ENCODE measurements at places on chromosomes 6 and 20.
A peak's percentile ranks its signal among the peaks of the same experiment; 100 is the strongest.

- DNase-seq, result peak; percentile 13
These were observed 48.8 kb downstream of the NT5E start for GRCh38 chr6:85498596-85499258.

GRCh38 chr6:119161438-119161837, 83.0 kb upstream of the FAM184A start:
- no peak for DNase-seq

- DNase-seq, result no peak
These were observed 72.7 kb upstream of the TCF21 start for GRCh38 chr6:133816171-133816570.

DNA sequence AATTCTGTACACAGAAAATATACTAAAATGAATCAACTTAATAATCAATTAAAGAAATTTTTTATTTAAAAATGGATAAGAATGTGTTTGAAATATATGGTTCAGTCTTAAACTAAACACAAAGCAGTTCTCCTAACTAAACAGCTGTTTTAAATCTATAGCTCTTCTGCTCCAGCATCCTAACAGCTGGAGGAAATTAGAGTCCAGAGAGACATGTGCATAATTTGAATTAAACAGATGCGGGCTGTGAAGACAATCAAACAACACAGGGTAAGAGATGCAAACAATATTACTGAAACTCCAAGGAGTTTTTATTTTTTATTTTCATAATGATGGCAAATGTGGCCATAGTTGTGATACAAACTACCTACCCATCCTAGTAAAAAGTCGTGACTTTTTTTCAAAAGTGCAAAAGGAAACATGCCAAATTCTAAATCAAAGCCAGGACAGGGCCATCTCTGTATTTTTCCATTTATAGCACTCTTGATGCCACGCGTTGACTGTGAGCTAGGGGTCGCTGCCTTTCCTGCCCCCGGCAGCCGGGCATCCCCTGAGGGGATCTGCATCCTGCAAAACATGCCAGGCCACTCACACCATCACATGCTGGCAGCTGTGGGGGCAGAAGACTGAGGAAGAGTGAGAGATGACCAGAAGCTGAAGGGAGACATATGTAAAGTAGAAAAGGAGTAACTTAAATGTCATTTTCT, 310.6 kb downstream of the PRKN start:
- peak; percentile 3 for DNase-seq

GRCh38 chr6:137780447-137781034, 86.5 kb upstream of the TNFAIP3 start:
- DNase-seq, result no peak

DNA sequence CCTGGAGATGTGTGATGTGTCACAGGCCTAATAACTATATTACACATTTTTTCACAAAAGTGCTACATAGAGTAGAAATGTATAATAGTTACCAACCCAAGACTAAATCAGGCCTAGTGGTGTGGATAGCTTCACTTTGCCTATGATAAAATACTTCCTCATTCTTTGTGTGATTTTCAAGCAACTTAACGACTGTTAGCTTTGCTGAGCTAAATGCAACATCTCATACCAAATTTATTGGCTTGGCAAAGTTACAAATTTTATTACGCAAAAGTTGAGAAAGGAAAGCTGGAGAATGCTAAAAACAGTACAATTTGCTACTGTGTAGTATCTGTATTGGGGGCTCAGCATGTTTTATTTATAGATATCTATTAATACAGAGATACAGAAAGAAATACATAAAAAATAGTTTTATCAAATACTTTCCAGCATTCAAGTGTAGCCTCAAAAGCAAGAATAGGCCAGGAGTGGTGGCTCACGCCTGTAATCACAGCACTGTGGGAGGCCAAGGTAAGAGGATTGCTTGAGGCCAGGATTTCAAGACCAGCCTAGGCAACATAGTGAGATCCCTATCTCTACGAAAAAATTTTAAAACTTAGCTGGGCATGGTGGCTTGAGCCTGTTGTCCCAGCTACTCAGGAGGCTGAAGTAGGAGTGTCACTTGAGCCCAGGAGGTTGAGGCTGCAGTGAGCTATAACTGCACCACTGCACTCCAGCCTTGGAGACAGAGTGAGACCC, 3.6 kb upstream of the EDN1 start:
- peak; percentile 95 for DNase-seq

DNA sequence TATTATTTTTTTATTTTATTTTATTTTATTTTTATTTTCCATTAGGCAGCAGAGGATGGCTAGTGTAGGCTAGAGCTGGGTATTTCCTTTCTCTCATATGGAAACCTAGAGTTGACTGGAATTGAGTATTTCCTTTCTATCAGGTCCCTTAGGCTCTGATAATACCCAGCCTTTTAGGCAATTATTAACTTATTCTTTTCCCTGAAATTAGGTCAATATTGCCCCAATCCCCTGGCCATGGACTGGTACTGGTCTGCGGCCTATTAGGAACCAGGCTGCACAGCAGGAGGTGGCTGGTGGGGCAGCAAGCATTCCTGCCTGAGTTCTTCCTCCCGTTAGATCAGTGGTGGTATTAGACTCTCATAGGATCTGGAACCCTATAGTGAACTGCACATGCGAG, 632.2 kb downstream of the TENT5A start:
- DNase-seq, result no peak

GRCh38 chr6:153947808-153948447, 91.1 kb upstream of the OPRM1 start:
- no peak for DNase-seq

- DNase-seq, result peak; percentile 48
These were observed at the start of gene ELOVL2 for GRCh38 chr6:11043961-11044711. Gene ELOVL2, minus strand, starts transcription at chr6:11044305. Its CDS starts 75 bp downstream, at chr6:11044230.

DNA sequence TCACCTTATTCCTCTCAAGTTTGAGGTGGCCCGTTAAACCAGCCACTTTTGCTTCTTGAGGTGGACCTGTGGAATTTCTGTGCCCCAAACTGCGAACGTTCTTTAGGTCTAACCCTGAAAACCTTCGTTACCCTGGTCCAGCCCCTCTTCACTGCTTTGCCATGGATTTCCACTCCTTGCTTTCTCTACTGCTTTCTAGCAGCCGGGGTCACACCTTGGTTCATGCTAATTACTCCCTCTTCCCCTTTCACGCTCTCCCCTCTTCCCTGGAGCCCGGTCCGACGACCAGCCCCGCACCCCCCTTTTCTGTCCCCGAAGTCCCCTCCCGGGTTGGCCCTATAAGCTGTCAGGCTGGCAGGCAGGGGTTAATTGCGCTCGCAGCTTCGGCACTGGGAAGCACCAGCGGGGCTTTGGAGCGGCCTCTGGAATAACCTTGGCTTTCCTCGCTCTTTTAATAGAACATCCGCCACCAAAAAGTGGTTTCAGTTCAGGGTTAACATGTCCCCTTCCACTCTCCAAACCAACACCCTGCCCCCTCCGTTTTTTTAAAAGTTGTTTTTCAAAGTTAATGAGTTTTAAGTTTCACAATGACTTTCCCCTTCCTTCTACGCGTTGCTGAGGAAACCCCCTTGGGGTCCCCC, 1.4 kb upstream of the HIVEP1 start:
- no peak for DNase-seq

- DNase-seq, result peak; percentile 64
These were observed 15.8 kb upstream of the RBPJL start for GRCh38 chr20:45290677-45291355.

DNA sequence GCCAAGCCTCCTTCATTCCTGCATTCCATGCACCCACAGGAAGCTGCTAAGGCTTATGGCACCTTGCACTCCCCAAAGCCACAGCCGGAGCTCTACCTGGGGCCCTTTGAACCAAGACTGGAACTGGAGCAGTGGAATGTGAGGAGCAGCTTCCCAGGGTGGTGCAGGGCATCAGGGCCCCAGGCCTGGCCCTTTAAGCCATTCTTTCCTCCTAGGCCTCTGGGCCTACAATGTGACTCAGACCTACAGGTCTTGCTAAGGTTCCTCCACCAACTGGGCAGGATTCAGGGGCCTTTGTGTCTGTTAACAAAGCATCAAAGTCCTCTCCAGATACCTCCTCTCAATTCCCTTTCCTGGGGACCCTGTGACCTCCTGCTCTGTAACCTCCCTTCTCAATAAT, 36.2 kb downstream of the SF3B5 start:
- no peak for DNase-seq

GRCh38 chr6:33297956-33298772, 578 bp downstream of the RGL2 start:
- peak; percentile 79 for DNase-seq

- DNase-seq, result no peak
These were observed 60.0 kb downstream of the GINS1 start for GRCh38 chr20:25467441-25467840.

- no peak for DNase-seq
These were observed 4.7 kb downstream of the HLA-B start for GRCh38 chr6:31352310-31352682.

DNA sequence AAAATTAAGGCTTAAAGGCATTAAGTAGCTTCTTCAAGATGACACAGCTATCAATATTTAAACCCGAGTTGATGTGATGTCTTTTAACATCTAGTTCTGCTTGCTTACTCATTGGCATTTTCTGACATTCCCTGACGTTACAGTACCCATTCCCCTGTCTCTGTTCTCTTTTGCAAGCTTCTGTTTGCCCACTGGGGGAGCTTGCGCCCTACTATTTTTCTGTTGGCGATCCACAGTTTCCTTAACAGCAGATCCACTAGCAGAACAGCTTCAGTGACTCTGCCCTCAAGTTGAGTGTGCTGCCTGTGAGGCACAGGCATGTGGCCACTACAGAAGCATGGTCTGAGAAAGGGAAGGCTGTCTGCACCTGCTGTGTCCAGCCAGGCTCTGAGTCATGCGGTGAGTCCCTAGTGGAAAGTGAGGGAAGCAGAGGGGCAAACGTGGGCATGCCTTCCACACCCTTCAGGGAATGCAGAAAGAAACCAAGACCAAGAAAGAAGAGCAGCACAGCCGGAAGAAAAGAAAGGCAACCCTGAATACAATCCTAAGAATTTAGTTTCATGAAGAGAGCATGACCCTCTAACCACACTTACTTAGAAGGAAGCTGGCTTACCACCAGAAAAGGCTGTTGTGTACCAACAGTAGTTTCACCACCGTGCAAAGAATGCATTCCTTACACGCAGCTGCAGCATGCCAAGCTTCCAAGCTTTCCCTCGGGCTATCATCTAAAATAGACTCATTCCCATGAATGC, 97.7 kb upstream of the VGLL2 start:
- DNase-seq, result no peak

DNA sequence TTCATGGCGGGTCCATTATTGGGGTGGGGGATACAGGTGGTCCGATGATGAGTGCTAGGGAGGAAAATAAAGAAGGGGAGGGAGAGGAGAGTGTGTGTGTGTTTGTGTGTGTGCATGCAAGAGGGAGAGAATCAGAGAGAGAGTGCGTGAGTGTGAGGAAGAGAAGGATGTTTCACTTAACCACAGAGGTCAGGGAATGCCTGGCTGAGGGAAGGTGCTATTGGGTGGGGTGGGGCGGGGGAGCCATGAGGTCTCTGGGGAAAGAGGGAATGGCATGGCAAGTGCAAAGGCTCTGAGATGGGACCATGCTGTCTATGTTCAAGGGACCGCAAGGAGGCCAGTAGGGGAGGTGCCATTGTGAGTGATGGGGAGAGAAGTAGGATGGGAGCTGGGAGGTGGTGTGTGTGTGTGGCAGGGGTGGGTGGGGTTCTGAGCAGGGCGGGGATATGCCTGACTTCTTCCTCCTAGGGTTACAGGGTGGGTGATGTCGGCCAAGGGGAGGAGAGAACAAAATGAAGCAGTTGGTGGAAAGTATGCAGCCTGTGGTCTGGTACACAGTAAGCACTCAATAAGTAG, 23.0 kb downstream of the CEBPB start:
- no peak for DNase-seq

DNA sequence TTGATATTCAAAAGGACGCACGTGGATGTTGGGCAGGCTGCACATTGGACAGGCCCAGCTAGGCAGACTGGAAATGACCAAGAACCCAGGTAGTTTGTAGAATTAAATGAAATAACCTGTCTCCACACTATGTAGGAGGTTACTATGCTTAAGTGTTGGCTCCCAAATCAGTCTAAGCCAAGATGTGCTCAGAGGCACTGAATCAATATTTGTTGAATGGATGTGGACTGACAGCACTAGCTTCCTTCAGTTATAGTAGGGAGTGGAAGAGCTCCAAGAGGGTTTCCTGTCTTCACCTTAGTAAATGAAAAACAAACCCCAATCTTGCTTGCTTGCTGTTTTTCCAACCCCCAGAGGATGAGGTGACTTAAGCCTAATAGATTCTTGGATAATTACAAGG, 180.5 kb downstream of the JARID2 start:
- no peak for DNase-seq

GRCh38 chr6:155253337-155253736, 10.5 kb upstream of the CLDN20 start:
- no peak for DNase-seq

- no peak for DNase-seq
These were observed 15.6 kb downstream of the FAM83D start for GRCh38 chr20:38941726-38942389.

DNA sequence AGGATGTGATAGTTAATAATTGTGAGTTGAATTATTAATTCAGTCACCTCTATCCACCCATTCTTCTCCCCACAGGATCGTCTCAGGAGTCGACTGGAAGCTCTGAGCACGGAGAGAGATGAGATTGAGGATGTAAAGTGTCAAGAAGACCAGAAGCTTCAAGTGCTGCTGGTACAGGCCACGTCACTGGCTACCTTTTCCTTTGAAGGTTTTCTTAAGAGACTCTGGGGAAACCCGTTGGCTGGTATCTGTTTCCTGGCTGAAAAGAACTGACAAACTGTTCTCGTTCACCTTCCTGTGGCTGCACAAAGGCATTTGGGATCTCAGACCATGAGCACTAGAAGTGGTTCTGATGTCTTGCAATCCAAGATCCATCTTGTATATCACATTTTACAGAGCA, 3.8 kb downstream of the TRIM15 start:
- DNase-seq, result no peak

DNA sequence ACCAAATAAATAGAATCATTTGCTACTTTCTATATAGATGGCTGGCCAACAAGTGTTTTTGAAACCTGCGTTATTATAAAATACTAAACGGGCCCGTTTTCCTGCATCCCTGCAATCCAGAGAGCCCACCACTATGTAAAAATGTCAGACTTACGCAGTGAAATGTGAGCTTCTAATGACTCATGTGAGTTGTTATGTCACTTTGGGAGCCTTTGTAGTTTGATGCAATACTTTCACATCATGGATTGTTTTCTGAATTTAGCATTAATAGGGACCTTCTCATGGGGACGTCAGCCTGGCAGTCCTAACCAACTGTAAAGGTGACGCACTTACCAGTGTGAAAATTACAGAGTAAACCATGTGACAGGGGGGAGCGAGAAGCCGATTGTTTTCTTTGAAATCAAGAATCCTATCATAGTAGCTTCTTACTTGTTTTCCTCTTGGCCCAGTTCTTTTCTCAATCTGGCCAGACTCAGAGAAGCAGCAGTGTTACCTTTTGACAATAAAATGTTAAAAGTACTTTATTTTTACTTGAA, 75.3 kb downstream of the SSR1 start:
- DNase-seq, result no peak

DNA sequence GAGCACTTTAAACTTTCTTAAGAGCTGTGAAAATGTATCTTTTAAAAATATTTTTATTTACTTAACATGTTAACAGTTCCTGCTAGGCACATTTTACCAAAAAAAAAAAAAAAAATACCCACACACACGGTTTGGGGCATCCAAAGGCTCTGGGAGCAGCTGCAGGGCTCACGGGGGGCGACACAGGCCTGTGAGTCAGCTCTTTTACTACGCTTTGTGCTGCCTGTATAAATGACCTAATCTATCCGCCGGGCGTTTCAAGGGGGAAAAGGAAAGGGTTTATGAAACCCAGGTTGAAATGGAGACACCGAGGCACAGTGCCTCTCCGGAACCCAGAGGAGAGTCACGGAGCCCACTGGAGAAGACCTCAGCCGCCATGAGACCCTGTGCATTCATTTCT, 40.4 kb downstream of the DLL1 start:
- no peak for DNase-seq

Measured in fibroblast of skin of right quadriceps (primary cell).